ENCODE measurements at places on chromosomes 4 and X.

DNA sequence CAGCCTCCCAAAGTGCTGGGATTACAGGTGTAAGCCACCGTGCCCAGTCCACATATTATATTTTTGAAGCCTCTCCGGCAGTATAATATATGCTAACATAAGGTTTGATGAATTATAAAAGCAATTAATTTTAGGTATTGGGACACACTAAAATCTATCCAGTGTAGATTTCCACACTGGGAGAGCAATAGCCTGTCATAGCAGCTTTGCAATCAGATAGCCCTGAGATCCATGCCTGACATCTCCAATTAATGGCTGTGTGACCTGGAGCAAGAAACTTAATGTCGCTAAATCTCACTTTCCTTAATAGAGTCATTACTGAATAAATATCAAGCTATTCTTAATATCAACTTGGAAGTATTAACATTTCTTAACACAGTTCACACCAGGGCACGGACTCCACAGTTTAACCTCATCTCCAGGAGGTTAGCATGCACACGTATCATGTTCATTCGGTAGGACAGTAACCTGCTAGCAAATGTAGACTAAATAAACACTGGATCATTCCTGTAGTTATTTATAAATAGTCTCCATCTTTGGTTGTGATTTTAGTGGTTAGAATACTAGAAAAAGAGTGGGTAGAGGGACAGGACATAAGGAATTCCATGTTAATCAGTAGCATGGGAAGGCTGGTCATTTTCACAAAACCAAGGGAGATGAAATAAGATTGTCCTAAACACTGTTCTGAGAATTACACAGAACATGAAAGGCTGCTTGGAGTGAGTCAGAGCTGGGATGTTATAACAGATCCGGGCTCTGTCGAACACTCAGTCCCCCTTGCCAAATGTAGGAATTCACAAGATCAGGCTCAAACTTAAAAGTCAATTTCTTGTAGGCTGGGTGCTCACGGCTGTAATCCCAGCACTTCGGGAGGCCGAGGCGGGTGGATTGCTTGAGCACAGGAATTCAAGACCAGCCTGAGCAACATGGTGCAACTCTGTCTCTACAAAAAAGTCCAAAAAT, 254.7 kb downstream of the PALLD start:
- no peak for DNase-seq

GRCh38 chrX:143472347-143472938, 44.8 kb downstream of the SPANXN3 start:
- DNase-seq = no peak

- DNase-seq = no peak
Observed at GRCh38 chr4:1290165-1290977, 680 bp downstream of the MAEA start.

- no peak for DNase-seq
Observed at GRCh38 chr4:120870279-120870673, 52.2 kb downstream of the PRDM5 start.

DNA sequence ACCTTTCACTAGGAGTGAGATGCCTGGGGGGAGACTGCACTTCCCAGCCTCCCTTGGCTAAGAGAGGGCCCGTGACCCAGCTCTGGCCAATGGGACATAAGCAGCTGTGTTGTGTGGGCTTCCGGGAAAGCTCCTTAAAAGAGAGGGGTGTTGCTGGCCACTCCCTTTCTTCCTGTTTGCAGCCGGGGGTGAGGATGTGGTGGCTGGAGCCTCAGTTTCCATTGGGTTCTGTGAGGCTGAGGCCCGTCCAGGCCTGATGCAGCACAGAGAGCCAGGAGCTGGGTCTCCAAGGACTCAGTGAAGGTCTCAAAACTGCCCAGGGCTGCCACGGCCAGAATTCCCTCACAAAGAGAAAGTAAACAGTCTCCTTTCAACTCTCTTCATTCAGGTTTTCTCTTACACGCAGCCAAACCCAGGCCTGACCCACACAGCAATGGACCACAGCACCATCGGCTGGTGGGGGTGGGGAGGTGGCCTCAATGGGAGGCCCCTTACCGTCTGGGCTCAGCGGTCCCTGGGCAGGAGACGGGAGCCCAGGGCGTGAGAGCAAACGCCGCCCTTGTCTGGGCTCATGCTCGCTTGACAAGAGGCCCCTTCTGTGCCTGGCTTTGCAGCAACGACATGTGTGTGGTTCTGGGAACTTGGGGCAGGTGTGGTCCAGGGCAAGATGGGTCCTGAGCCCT, 6.6 kb downstream of the NKX1-1 start:
- DNase-seq = no peak

- no peak for DNase-seq
Observed at GRCh38 chr4:166312166-166312565, 439.1 kb downstream of the TLL1 start.

- no peak for DNase-seq
Observed at GRCh38 chrX:122092360-122092759, 1045.0 kb downstream of the GLUD2 start.

GRCh38 chr4:159747983-159748382, 645.1 kb downstream of the RAPGEF2 start:
- DNase-seq = no peak

GRCh38 chrX:153844509-153845082, 14.3 kb upstream of the PDZD4 start:
- no peak for DNase-seq

DNA sequence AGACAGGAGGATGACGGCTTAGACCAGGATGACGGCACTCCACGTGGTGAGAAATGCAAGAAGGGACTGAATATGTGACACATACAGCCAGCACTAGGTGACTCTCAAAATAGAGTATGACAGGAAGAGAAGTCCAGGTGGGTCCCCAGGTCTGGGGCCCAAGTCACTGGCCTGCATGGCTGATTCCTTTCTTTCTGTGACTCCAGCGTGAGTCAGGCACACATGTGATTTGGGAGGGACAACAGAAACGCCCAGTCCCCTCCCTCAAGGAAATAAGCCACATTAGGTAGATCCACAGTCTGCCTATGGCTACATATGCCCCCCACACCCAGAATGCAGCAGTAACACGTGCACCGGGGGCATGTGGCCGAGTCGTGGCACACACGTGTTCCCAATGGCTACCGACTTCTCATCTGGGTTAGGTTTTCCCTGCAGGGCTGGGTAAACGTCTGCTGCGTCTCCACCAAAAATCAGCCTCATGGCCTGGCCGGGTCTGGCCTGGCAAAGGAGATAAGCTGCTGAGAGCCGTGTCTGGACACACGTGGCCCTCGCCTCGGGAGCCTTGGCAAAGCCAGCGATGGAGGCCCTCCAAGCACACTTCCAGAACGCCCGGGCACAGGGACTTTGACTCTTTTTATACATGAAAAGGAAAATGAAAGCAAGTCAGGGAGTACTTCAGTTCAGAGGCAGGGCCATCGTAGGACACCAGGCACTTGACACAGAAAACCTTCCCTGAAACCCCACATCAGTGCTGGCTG, 19.3 kb downstream of the SEL1L3 start:
- DNase-seq = no peak

GRCh38 chr4:138078751-138079520, 163.2 kb downstream of the SLC7A11 start:
- no peak for DNase-seq

GRCh38 chr4:39750216-39750615, 52.3 kb downstream of the UBE2K start:
- no peak for DNase-seq

DNA sequence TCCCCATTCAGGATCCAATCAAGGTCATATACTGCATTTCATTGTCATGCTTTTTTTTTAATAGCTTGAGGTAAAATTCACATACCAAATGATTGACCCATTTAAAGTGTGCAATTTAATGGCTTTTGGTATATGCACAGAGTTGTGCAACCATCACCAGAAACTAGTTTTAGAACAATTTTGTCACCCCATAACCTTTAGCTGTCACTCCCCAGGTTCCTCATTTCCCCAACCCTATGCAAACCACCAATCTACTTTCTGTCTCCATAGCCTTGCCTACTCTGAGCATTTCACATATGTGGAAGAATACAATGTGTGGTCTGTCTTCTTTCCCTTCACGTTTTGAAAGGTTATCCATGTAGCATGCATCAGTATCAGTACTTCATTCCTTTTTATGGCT, 1.4 kb upstream of the SMAD1 start:
- peak; percentile 34 for DNase-seq

- no peak for DNase-seq
Observed at GRCh38 chrX:130756233-130756632, 146.8 kb downstream of the ENOX2 start.

DNA sequence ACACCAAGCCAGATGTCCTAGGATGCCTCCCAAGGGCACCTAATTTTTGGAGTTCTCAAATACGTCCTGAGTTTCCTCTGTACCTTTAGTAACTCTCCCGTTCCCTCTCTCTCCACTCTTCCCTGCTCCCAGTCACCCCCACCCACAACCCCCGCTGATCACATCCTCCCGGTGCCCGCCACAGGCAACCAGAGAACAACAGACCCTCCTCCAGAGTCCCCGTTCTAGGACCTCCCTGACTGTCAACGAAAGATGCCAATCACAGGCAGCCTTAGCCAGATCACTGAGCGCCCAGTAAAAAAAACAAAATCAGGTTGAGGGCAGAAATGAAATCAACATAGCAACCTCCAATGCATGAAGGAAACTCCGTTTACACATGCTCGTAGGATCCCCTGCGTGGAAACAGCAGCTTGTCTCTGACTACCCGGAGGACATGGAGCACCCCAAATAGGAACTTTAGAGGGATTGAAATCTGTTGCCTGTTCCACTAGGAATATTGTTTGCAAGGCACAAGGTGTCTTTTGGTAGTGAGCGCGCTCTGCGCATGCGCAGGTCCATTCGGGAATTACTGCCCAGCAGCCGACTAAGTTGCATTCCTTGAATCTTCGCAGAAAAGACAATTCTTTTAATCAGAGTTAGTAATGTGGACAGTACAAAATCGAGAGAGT, at the start of gene GABRB1:
GABRB1 (plus strand) TSS at position 557 of the 668 bp plus-strand sequence.
- no peak for DNase-seq
